Osteocyte (in vitro differentiated cells): ENCODE measurements at places on chromosomes 6 and 20. TPM values are rescaled to one million over a fixed set of nuclear protein-coding genes. Genes with fewer than 3 reads are reported as not detected.

The YTHDF1 gene
- total RNA-seq = 44.9 and 46.8 TPM in 2 replicates

The HDGFL1 gene
- not detected in 2 replicates for total RNA-seq

The TRIM15 gene
- total RNA-seq = not detected in 2 replicates

The ABHD16B gene
- total RNA-seq = not detected in 2 replicates

The FAM217B gene
- 16.7 and 17.7 TPM in 2 replicates for total RNA-seq

The MYBL2 gene
- 14.7 and 16.1 TPM in 2 replicates for total RNA-seq

The EGFL8 gene
- total RNA-seq = 21.4 and 22.8 TPM in 2 replicates

The RAB44 gene
- total RNA-seq = not detected in 2 replicates
